ENCODE measurements at places on chromosomes 2 and 18.

GRCh38 chr2:10284108-10284870 is 18.4 kb upstream of the HPCAL1 start:
- no peak for DNase-seq

DNA sequence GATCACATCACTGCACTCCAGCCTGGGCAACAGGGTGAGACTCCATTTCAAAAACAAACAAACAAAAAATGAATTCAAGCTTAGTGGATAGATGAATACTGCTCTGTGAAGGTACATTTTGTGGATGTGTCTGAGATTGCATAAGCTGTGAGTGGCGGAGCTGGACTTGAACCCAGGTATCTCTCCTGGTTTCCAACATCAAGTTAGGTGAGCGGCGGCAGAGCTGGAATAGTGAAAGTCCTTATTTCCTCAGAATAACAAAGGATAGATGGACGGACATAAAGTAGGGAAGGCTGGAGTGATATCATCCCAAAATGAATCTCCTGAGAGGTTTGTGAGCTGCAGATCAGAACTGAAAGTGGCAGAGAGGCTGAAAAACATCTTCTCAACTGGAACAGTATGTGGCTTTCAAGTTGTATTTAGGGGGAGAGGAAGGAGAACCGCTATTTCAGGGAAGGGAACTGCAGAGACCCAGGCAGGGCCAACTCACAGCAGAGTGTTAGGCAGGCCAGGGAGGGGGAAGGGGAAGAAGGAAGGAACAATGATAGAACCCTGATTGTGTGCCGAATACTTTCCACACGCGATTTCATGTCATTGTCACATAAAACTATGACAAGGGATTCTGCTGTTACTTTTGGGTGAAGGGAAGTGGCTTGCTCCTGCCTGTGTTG is 106.2 kb downstream of the LPIN1 start:
- no peak for DNase-seq

DNA sequence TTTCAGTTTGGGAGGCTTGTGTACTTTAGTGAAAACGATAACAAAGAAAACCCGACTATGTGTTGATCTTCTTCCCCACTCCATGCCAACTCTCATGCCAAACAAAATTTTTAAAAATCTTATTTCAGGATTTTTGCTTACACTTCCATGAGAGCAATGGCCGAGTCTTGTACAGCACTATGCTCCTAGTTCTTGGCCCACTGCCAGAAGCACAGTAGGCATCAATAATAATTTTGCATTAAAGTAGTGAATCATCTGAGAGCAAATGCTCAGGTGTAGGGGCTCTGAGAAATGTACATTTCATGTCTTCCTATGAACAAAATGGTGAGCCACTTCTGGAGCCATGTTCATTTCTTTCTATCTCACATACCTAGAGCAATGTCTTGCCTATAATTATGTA is 62.2 kb downstream of the MAP3K19 start:
- no peak for DNase-seq

DNA sequence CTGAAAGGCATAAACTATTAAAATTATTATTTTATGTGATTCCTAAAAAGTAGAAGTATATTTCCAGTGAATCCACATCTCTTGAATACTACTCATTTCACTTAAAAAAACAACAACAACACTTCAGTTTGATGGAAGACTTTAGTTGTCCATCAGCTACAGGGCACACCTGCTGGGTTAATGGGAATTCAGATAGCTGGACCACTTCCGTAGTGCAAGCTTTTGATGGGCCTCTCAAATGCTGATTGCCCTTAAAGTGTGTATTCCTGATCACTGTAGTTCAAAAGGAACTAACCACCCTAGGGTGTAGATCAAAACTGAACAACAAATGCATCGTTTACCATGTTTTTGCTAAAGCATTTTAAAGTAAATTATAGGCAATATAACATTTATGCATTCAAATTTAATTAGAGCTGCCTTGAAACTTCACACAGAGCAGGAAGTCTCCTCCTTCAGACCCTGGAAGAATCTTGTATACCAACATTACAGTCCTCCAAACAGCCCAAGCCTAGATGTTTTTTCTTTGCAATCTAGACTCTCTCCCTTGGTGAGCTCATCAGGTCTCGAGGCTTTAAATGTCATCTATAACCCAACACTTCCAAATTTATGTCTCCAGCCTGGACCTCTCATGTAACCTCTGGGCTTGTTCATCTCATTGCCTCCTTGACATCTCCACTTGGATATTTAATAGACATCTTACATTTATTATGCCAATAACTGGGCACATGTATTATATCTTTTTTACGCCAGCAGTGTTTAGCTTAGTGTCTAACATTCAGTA is 510.1 kb upstream of the SLC39A10 start:
- DNase-seq, result no peak

GRCh38 chr2:26785431-26786206 is at the start of gene CENPA:
CENPA (plus strand) TSS chr2:26786056; CDS start chr2:26786197, 141 bp downstream.
- peak; percentile 83 for DNase-seq

DNA sequence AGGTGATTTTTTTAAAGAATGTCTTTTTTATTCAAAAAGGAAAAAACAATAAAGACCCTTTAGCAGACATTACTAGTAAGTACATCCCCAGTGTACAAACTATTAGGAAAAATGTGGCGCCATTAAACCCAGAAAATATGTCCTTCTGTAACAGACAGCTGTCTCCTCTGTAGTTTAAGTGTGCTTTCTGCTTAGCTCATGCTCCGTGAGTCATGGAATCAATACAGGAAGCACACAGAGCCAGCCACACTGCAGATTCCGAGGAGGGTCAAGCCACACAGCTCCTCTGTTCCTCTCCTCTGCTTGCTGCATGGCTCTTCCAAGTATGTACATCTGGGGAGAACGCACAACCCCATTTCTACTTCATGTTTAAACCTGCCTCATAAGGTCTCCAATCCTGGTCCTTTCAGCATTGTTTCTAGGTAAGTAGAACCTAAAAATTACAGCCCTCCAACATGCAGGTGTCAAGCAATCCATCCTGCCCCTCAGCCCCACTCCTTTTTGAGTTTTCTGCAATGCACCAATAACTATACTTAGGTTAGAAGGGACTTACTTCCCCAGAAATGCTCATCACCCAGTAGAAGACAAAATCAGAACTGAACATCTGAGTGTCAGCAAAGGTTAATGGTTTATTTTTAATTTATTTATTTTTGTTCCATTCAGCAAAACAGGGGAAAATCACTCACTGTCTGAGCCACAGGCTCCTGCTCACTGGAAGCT is 37.5 kb downstream of the ACVR1 start:
- DNase-seq, result no peak

DNA sequence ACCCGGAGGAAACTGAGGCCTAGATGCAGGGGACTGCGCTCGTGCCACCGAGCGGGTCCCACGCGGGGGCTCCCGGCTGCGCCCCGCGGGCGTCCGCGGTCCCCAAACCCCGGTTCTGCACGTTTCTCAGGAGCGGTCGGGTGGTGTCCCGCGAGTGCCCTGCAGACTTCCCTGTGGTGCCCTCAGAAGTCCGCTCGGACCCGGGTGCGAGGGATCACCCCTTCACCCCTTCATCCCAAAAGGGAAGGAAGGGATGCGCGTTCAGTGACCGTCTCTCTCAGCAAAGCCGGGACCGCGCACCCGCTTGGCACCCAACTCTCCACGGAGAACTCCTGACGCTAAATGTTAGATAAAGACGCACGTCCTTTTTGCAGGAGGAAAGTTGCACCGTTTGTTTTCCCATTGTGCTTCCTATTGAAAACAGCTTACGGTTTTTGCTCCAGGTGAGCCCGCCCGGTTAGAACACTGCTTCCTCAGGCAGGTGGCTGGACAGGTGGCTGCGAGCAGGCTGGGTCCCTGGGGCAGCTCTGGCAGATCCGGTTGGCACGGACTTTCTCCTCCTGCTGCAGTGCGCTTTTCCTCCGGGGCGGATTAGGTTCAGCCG is 779 bp downstream of the DGKD start:
- DNase-seq, result no peak

GRCh38 chr2:75268112-75268511 is 68.8 kb upstream of the TACR1 start:
- no peak for DNase-seq

DNA sequence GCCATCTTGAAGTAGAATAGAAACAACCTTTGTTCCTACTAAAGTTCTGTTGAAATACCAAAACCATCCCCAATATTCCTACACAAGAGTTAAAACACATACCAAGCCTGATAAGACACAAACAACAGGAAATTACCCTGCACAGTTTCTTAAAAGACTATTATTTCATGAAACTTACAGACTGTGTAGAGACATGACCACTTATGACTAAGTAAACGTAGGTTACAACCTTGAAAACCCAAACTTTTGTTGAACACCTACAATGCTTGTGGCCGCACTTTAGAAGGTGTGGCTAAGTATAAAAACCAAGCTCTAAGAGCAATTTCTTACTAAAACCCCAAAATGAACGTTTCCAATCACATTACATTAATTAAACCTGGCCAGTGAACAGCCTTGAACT is 2.0 kb downstream of the SMAD2 start:
- DNase-seq, result no peak

All from stimulated activated CD4-positive, alpha-beta T cell treated with anti-CD3 and anti-CD28 coated beads, Interleukin-1b, Interleukin-23, amount 100 ng/mL, for 1 hour (primary cell).